Stimulated activated CD4-positive, alpha-beta T cell treated with anti-CD3 and anti-CD28 coated beads, TNF-alpha, amount 100 ng/mL, for 1 hour (primary cell): ENCODE measurements at places on chromosomes 11 and 22.

GRCh38 chr11:10622957-10623791 lies 54.7 kb upstream of the LYVE1 start:
- no peak for DNase-seq

- DNase-seq: no peak
Measured at GRCh38 chr11:6027501-6027900, 3.1 kb downstream of the OR56A1 start.

GRCh38 chr11:133967599-133968238 lies 11.0 kb upstream of the IGSF9B start:
- no peak for DNase-seq

DNA sequence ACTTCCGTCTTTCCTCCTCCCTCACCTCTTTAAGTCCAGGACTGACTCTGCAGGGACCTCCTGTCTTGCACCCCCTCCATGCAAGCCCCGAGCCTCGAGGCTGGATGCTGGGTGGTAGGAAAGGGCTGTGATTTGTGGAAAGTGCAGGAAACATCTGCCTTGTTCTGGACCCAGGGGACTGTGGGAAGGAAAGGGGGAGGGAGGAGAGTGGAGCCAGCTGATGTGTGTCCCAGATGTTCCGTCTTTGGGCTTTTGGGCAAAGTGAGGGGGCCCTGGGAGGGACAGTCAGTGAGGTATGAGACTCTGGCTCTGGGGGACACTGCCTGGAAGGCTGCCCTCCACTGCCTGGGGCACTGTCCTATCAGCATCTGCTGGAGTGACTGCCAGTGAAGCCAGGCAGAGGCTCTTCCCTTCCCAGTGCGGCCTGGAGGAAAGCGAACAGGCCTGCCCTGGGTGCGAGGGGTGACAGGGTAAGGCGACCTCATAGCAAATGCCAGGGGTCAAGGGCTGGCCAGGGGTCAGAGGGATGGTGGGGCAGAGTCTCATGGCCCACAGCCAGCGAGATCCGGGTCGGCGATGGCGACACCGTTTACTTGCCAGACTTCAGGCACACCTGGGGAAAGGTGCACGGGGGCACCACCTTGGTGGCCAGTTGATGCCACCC lies 1.7 kb downstream of the MRGPRD start:
- DNase-seq: no peak

DNA sequence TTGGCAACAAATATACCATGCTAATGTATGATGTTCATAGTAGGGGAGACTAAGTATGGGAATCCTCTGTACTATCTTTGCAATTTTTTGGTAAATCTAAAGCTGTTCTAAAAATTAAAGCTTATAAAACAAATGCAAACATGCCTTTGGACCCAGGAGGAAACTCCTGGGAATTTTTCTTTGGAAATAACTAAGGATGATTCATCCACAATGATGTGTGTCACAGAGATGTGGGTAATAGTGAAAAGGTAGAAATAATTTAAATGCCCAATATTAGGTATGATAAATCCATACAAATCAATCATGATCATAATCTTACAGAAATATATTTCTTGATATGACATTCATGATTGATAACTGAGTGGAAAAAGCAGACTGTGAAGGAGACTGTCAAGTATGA lies 135.8 kb downstream of the TRIM44 start:
- DNase-seq: no peak

GRCh38 chr11:119663279-119663678 lies 65.7 kb downstream of the NECTIN1 start:
- no peak for DNase-seq

GRCh38 chr11:117601006-117601708 lies 195.9 kb downstream of the DSCAML1 start:
- DNase-seq: no peak

- no peak for DNase-seq
Measured at GRCh38 chr11:94303966-94304958, at the start of gene IZUMO1R. IZUMO1R (plus strand) TSS chr11:94304580; CDS start chr11:94305637, 1,057 bp downstream.

DNA sequence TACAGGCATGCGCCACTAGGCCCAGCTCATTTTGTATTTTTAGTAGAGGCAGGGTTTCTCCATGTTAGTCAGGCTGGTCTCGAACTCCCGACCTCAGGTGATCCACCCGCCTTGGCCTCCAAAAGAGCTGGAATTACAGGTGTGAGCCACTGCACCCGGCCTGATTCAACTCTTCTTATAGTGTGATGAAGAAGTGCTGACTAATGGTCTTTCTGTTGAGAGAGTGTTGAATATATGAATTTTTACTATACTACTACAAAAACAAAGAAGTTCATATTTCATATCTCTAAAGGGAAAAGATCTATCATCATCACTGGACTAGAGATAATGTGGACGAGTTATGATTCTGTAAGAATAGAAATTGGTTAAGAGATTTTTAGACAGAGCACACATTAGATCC lies 320.1 kb downstream of the SOX6 start:
- DNase-seq: no peak

DNA sequence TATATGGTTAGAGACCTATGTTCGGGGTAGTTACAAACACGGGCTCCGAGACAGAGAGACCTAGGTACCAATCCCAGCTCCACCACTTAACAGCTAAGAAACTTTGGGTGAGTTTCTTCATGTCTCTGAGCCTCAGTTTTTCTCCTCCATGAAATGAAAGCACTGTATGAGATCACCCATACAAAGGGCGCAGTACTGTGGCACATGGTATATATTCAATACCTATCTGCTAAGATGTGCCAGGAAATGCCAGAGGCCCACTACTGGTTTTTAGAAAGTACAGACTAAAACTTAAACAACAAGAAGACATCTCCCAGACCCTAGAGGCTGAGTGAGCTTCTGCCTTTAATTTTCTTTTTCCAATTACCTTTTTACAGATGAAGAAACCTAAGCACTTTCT lies 69.5 kb downstream of the SLC1A2 start:
- DNase-seq: no peak

GRCh38 chr11:75490221-75491181 lies 35.2 kb downstream of the GDPD5 start:
- DNase-seq: no peak

DNA sequence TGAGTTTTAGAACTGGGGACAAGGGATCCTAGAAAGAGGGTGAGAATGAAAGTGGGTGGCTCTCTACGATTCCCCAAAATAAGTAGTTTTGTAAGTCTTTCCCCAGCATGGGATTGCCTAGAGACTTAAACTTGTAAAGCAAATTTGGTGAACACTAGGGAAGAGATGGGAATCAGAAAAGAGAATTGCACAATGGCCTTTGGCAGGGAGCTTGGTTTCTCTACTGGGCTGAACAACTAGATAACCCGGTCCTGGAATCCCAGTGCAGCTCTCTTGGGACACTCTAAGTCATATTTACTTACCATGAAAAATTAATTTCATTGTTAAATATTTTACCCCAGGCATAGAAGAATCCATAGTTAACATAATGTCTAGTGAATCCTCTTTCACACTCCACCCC lies 16.5 kb upstream of the USP18 start:
- no peak for DNase-seq

- no peak for DNase-seq
Measured at GRCh38 chr11:849104-849824, 6.6 kb downstream of the TSPAN4 start.

DNA sequence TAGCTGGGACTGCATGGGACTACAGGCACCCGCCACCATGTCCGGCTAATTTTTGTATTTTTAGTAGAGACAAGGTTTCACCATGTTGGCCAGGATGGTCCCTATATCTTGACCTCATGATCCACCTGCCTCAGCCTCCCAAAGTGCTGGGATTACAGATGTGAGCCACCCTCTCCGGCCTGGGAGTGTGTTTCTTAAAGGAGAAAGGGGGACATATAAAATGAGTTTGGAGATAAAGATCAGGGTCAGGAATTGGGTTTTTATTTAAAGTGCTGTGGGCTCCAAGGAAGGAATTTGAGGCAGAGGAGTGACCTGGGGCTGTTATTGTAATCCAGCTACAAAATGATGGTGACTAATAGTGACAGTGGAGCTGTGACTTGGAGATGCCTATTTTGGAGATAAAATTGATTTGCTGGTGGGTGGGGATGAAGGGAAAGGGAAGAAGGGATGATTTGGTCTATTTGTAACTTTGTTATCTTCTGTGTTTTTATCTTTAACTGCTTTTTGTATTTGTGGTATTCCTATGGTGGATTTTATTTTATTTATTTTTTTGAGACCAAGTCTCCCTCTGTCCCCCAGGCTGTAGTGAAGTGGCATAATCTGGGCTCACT lies 5.0 kb downstream of the CRKL start:
- DNase-seq: no peak

GRCh38 chr22:50060441-50061140 lies 2.5 kb upstream of the TTLL8 start:
- no peak for DNase-seq

DNA sequence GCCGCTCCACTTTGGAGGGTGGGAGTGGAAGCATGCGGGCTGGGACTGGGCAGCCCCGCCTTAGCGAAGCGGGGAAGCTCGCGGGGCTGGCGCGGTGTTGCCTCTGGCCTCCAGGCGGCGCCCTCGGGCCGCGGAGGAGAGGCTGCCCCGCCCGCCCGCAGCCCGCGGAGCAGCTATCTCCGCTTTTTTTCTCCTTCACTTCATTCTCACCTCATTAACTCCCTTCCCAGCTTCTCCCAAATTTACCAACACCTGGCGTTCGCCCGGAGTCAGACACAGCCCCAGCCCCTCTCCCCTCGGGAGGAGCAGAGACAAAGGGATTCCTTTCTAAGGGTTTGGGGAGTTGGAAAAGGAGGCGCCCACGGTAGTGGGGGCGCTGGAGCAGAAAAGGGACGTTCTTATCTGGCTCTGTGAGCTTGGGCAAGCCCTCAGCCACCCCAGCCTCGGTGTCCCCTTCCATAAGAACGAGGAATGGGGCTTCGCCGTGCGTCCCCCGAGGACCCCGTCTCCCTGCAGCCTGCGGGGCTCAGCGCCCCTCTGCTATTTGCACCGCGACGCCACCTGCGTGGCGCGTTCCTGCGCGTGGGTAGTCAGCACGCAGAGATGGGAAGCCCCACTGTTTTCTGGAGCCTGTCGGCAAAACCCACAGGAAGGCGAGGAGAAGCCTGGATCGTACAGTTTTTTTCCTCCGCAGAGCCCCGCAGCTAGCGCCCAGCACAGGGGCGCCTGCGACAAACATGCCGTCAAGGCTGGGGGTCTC lies 1.5 kb upstream of the WNT11 start:
- peak; percentile 62 for DNase-seq

- no peak for DNase-seq
Measured at GRCh38 chr22:47095395-47096122, 333.1 kb downstream of the TBC1D22A start.

DNA sequence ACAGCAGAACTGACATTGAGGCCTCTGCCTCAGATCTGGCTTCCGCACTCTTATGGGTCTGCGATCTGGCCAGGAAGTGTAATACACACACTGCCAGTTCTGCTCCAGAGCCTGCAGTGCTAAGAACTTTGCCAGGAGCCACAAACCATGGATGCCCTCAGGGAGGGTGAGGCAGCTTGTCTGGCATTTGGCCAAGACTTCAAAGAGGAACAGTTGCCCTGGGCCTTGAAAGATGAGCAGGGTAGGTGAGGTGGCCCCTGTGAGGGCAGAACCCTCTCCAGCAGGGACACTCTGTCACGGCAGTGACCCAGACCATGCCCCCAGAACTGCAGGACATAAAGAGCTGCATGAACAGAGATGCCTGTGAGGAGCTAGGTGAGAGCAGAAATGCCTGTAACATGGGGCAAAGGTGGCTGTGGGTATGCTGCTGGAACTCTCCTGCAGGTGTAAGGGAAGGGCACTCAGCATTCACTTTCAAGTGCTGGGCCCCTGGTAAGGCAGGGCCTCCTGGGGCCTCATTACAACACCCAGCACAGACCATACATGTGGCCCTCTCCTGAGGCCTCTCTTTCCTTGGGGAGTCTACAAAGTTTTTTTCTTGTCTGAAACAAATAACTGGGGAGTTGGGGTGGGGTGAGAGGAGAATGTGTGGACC lies 47.3 kb downstream of the NEU3 start:
- DNase-seq: no peak

- DNase-seq: no peak
Measured at GRCh38 chr11:112655371-112655770, 305.8 kb upstream of the NCAM1 start.

GRCh38 chr22:29073618-29074275 lies 912 bp downstream of the KREMEN1 start:
- DNase-seq: no peak

GRCh38 chr11:118152552-118153471 lies at the start of gene SCN4B:
SCN4B (minus strand) TSS chr11:118152823; CDS start chr11:118152673, 150 bp downstream.
- no peak for DNase-seq
